ENCODE measurements at places on chromosomes 4 and X.

- no peak for DNase-seq
Measured at GRCh38 chr4:123812066-123812390, 415.4 kb downstream of the SPRY1 start.

DNA sequence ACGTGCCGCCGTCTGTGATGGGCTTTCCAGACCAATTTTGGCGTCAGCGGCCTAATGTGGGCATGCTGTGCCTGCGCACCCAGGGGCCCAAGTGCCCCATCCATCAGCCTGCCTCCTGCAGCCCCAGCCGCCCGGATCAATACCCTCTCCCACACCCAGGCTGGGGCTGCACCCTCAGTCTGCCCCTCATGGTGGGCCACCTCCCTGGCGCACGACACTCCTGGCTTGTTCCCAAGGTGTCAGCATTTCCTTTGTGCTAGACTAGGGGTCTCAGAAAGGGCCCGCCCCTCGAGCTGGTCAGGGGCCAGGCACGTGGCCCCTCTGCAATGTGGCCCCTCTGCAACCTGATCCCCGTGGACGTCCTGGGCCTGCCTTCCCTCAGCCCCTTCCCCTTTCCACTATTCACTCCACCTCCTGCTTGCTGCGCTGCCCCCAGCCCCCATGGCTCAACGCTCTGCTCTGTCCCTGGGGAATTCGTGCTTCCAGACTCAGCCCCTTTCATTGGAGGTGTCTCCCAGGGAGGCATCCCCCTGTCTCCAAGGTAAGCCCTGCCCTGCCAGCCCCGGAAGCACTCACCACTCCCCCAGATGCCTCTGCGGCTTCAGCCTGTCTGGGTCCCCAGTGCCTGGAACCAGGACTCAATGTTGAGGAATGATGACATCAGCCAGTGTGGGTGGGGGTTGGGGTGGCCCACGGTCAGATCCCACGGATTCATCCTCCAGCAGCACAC, 130.8 kb downstream of the HMX1 start:
- DNase-seq: no peak

DNA sequence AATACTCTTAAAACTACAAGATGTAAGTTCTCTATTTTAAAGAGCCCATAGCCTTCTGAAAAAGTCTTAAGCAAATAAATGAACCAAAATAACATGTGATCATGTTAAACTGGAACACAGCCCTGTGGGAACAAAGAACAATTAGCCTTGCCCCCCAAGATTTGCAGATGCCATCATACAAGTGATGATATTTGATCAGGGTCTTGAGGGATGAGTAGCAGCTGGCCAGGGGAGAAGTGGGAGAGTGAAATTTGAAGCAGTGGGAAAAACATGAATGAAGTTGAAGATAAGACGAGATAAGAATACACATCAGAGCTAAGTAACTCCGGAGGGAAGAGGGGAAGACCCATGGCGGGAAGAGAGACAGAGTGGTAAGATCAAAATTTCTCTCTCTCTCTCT, 450.1 kb upstream of the FTHL17 start:
- DNase-seq: no peak

- no peak for DNase-seq
Measured at GRCh38 chr4:173174184-173174583, 5.6 kb downstream of the GALNT7 start.

DNA sequence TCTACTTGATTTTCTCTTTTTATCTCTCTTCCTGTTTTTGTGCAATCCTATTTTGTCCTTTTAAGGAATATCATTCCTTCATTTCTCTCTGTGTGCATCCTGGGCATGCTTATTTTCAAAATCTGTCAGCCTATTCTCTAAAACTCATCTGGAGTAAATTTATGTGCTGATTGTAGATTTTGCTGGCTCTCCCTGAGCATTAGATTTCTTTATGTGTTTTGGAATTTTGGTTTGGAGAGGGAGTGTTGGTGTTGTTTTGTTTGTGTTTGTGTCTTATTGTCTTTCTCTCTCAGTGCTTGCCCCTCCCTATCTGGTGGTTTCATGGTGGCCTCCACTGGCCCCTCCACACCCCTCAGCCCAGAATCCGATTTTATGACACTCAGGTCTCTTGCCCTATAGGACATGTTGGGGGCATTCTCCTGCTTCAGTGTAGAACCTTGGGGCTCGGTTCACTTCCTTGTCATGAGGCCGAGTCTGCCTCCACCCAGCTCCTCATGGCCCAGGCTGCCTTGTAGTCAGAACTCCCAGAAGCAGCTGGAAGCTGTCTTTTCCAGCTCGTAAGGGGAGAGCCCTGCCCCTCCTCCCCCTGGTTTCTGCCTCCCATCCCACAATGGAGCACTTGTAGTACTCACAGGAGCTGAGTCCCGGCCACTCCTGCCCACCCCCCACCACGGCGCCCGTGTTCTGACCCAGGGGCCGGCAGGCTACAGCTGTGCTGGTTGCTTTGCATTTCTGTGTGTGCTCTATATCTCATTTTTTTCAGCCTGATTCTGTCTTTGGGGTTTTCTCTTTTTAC, 24.5 kb upstream of the PJA1 start:
- no peak for DNase-seq

- no peak for DNase-seq
Measured at GRCh38 chr4:22215084-22215483, 266.5 kb upstream of the KCNIP4 start.

DNA sequence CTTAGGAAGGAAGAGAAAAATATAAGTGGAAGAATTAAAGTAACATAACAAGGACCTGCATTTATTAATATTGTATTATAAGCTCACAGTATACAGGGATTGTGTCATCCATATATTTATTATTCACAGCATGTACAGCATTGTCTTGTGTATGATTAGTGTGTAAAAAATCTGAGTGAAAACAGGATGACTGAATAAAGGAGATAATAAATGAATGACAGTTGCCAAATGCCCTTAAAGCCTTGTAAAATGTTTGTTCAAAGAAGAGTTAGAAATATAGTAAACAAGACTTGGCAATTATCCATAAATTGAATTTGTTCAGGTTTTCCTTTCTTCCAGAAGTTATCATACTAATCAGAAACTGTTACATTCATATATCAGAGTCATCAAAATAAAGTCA, 172.7 kb downstream of the BTC start:
- no peak for DNase-seq

DNA sequence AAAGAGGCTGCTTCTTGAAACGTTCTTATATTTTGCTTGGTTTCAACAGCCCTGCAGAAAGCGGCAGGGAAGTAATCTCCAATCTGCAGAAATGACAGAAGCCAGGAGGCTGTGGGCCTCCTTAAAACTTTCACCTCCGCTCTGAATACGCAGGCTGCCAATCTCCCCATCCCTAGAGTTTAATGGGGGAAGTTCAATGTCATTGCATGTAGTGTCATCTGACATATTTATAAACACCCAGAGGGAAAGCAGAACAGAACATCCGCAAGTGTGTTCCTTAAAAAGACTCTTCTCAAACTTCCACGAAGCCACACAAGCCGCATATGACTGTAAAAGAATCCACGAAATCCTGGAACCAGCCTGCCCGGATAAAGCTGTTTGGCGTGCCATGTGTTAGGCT, 148.8 kb upstream of the TBL1X start:
- DNase-seq: no peak

GRCh38 chr4:104413487-104413886, 81.2 kb downstream of the CXXC4 start:
- DNase-seq: no peak

GRCh38 chr4:42078184-42078801, 74.2 kb downstream of the BEND4 start:
- no peak for DNase-seq

- no peak for DNase-seq
Measured at GRCh38 chr4:106618956-106619355, 250.4 kb upstream of the GIMD1 start.

DNA sequence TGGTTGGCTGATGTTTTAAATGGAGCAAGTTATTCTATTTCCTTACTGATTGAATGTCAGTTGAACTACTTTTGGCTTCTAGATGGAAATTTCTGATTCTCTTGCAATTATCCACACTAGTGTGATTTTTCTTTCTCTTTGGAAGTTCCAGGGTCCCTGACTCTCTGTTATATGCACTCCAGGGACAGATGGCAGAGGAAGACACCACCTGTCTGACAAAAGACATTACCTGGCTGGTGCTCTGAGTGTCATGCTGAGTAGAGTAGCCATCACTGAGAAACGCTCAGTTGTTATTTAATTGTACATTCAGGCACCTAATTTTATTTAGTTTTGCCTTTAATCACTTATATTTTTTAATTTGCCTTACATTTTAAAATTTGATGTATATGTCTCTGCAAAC, 105.4 kb upstream of the TLL1 start:
- no peak for DNase-seq

- DNase-seq: no peak
Measured at GRCh38 chr4:144831971-144832370, 186.0 kb downstream of the HHIP start.

- no peak for DNase-seq
Measured at GRCh38 chr4:155529716-155530115, 136.9 kb upstream of the GUCY1A1 start.

GRCh38 chrX:93322110-93322509, 351.3 kb downstream of the NAP1L3 start:
- DNase-seq: no peak

DNA sequence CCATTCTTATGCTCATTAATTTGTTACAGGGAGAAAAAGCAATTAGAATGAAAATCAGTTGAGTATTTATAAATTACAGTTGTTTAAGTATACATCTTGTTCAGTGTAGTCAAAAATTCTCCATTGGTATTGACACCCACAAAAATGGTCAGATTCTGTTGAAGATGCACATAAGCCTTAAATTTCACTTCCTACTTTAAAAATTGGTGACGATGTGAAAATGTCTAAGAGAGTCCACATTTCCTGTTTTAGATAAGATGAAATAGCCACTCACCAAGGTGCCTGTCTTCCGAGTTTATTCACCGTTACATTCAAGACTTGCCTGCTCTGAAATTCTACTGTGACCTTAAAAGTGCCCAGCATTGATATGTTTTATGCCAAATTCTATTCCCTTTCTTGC, 93.6 kb downstream of the GPR143 start:
- DNase-seq: no peak

DNA sequence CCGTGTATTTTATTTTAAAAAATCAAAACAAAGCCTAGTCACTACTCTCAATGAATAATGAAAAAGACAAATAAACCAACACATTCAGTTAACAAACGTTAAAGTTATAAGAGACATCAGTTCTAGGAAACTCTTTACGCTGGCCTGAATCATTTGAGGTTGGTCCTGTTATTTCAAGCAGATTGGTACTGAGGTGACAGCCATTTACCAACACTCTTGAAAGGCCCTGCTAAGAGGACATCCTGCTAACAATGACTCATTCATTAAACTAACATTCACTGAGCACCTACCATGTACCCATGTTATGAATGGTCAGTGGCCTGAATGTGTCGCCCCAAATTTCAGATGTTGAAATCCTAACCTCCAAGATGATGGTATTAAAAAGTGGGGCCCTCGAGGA, 57.1 kb upstream of the ADGRG2 start:
- no peak for DNase-seq

DNA sequence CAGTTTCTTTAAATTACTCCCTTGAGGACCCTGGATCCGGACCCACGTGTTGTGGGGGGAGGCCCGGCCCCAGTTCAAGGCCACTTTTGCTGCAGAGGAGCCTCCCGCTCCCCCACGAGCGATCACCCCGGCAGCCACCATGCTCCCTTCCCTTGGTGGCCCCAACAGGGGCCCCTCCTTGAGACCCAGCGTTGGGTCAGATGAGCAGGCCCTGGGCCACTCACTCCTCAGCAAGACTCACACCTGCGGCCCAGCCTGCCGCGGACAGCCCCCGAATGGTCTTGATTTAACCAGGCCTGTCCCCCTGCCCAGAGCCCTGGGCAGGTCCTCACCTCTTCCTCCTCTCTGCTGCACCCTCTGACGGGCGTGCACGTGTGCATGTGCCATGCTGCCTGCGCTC, 4.3 kb downstream of the CPLX1 start:
- no peak for DNase-seq

All from stimulated activated CD4-positive, alpha-beta T cell treated with anti-CD3 and anti-CD28 coated beads, Interleukin-12 subunit alpha, Interleukin-12 subunit beta, amount 100 ng/mL, for 4 hours (primary cell).